ENCODE measurements at places on chromosomes 4 and X.

DNA sequence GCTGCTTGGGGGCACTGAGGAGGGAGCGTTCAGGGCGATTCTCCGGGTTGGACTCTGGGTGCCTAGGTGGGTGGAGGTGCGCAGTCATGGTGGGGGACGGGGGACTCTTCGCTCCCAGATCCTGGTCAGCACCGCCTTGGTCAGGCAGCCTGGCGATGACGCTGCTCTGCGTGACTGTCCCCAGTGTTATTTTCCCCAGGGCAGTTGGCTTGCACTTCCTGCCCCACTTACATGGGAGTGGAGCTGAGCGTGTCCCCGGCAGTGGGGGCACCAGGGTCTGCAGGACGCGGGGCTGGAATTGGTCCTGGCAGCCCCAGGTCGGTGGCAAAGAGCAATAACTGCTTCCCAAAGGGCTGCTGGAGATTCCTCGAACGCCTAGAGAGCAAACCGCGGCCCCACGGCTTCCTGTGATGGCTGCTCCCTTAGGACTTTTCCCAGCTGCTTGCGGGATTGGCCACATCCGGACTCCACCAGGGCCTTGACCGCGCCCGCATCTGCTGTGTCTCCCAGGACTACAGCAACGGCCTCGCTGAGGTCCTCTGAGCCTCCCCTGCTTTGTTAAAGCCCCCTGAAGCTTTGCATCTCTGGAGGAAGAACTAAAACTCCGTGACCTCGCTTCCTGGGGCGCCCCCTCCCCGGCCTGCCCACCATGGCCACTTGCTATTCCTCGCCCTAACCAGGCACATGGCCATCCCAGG lies 35.3 kb upstream of the GPR78 start:
- no peak for DNase-seq

GRCh38 chrX:25344161-25344936 lies 328.6 kb upstream of the ARX start:
- no peak for DNase-seq

DNA sequence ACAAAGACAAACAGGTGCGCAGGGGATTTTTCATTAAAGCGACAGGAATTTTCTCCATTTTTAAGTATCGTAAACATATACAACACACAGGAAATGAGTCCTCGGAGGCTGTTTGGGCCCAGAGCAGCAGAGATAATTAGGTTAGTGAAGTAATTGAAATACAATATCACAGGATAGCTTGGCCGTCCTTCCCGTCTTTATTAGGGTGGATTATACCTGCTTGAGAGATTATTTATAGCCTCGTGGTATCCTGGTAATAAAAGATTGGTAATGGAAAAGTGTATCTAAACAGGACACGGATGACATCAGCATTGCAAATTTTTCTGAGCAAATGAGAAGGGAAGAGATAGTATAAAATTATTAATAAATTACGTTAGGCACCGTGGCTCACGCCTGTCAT lies 68.2 kb downstream of the CRLF2 start:
- DNase-seq, result no peak

DNA sequence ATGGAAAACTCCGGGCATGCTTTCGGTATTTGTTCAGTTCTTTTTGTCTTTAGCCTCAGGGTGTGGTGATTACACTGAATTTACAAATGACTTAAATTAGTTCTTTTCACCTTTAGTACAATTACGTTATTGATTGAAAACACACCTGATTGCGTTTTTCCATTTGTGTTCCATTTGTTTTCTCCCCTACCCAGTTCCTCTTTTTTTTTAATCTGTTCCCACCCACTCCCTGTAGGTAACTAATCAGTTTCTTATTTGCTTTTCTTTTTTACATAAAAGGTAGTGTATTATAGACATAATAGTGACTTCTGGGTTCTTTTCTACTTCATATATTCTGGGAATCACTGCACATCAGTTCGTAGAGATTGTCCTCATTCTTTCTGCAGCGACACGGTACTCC lies 53.4 kb downstream of the TNIP2 start:
- DNase-seq, result no peak

DNA sequence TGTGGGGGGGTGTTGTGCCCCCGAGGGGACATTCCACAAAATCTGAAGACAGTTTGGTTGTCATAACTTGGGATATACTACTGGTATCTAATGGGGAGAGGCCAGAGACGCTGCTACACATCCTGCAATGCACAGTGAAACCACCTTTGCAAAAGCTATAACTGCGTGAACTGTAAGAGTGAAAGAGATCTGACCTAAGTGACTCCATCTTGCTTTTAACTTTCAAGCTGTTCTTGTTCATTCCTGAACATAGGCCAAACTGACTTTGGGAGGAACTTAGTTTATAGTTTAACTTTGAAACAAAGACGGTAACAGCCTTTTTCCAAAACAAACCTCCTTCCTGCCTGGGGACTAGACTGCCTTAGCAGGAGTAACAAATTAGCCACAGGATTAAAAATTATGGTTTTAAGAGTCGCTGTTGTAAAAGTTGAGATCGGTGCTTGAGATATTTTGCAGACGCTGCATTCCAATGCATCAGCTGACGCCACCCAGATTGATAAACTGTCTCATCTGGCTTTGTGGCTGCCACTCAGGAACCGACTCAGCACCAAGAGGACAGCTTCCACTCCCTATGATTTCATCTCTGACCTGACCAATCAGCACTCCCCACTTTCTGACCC lies 70.9 kb downstream of the ATXN3L start:
- DNase-seq, result no peak

- no peak for DNase-seq
Measured at GRCh38 chr4:176794151-176794550, 1.4 kb upstream of the VEGFC start.

DNA sequence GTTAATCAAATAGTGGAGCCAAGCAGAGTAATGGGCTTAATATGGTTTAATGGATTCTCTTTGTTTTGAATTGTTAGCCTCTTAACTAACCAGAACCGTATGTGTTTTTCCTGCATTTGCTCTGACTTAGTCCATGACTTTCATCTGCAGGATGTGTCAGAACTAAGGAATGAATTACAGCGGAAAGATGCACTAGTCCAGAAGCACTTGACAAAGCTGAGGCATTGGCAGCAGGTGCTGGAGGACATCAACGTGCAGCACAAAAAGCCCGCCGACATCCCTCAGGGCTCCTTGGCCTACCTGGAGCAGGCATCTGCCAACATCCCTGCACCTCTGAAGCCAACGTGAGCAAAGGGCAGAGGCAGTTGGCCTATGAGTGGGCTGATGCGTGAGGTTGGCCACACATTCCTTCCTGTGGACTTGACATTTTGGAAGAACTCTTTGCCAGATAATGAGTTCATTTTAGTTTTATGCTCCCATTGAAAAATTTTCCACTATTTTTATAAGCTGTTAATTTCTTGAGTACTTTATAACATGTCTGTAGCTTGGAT lies 9.1 kb downstream of the MED28 start:
- no peak for DNase-seq

GRCh38 chr4:67109276-67109675 lies 436.0 kb downstream of the CENPC start:
- DNase-seq, result no peak

DNA sequence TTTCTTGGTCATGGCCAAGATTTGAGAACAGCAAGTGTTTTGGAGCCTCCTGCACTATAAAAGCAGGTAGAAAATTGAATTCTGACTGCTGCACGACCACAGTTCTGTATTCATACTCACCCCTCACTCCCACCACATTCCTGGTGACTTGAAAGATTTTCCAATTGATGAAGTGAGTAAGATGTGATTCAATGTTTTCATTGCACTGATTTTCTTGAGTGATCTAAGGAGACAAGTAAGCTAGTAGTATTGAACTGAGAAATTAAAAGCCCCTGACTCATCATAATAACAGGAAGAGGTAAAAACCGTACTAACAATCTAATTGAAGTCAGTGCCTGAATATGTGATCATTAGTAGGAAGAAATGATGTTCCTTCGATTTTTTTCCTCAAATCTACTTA lies 6.1 kb upstream of the SEC24D start:
- no peak for DNase-seq

- DNase-seq, result no peak
Measured at GRCh38 chr4:98555798-98556445, 102.5 kb downstream of the TSPAN5 start.

DNA sequence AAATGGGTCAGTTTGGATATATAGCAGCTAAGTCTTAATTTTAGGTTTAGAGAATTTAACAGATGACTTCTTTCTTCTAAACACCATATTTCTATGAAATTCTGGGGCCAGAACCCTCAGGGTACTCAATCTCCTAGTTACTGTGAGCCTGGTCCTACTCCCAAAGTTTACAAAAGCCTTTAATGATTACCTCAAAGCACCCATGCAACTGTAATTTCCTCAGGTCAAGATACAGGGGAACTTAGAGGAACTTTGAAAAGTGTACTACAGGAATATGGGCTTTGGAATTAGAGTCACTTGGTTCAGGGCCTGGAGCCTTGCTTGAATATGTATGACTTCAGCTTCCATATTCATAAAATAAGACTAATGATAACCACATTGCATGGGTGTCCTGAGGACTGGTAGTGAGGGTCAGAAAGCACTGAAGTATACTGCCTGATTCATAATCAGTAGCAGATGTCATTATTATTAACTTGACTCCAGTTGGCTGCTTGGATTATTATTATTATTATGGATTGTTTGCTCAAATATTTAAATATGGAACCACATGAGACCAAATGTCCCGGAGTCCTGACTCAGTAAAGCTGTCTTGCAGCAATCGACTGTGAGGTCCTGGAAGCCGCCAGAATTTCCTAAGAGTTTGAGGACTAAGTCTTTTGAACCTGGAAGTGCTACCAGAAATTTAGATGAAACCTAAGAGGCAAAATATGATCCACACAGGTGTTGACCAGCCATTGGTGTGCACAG lies 2.0 kb upstream of the ADH7 start:
- no peak for DNase-seq

GRCh38 chr4:47410271-47410670 lies 53.2 kb downstream of the COMMD8 start:
- DNase-seq, result no peak

- DNase-seq, result no peak
Measured at GRCh38 chr4:89878611-89879010, 16.0 kb upstream of the MMRN1 start.

GRCh38 chr4:144967161-144967560 lies 130.8 kb downstream of the ANAPC10 start:
- DNase-seq, result no peak

GRCh38 chr4:83257811-83258210 lies 26.8 kb downstream of the COQ2 start:
- DNase-seq, result no peak

- DNase-seq, result no peak
Measured at GRCh38 chrX:112784692-112785091, 55.9 kb downstream of the AMOT start.

GRCh38 chr4:2462992-2463762 lies 5.7 kb upstream of the RNF4 start:
- DNase-seq, result no peak
